Camera-type eye (tissue), 1 donor: ENCODE measurements at places on chromosomes 5 and 9. TPM values are rescaled to one million over a fixed set of nuclear protein-coding genes. Genes with fewer than 3 reads are reported as not detected.

Gene MEIKIN
- 0.55 TPM for total RNA-seq

Gene BTNL3
- not detected for total RNA-seq

Gene RALGDS
- 72.9 TPM for total RNA-seq

Gene CD74
- total RNA-seq: 69.4 TPM

Gene CDC20B
- 0.38 TPM for total RNA-seq

Gene GPR151
- total RNA-seq: not detected

Gene CER1
- total RNA-seq: 0.88 TPM

Gene PCDHA12
- total RNA-seq: 5.1 TPM

Gene EGFLAM
- 75.3 TPM for total RNA-seq

Gene TAF11L8
- total RNA-seq: not detected

Gene PCDHGB7
- 26.6 TPM for total RNA-seq

Gene SLC28A3
- 0.33 TPM for total RNA-seq

Gene LRRC19
- not detected for total RNA-seq

Gene PRELID1
- 45.3 TPM for total RNA-seq

Gene HK3
- total RNA-seq: 1.9 TPM

Gene LECT2
- total RNA-seq: not detected
